Activated T-cell treated with anti-CD3 and anti-CD28 coated beads for 48 hours (primary cell): ENCODE measurements at places on chromosomes 1 and 21.

GRCh38 chr1:242579528-242580235, 55.2 kb upstream of the PLD5 start:
- DNase-seq, result no peak

DNA sequence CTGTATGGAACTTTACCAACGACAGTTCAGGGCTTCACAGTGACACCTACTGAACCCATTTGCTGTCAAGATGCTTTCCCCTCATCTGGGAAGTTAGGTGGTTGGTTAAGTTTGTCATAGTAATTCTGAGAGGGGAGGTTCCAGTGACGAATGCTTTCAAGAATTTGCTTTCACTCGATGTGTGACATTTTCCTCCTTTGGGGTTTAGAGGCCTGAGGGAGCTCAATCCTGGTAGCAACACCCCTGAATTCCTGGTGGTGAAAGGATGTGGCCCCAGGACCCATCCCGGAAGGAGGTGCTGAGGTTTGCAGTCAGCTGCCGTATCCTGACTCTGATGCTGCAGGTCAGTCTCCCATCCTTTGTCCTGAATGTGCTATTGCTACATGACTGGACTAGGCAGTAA, 2.8 kb downstream of the PIGV start:
- DNase-seq, result peak; percentile 15

DNA sequence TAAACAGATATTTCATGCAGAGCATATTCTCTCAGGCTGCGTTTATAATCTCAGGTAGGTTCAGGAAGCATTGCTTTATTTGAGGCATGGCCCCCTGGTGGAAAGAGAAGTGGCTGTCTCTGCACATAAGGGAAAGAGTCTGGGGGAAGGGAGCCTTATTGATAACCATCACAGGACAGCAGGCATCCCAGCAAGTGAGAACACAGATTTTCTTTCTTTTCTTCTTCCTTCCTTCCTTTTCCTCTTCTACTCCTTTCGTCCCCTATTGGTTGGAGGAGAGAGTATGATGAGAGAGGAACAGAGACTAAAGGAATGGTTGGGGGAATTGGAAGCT, 21.9 kb downstream of the TSNAX start:
- DNase-seq, result no peak

DNA sequence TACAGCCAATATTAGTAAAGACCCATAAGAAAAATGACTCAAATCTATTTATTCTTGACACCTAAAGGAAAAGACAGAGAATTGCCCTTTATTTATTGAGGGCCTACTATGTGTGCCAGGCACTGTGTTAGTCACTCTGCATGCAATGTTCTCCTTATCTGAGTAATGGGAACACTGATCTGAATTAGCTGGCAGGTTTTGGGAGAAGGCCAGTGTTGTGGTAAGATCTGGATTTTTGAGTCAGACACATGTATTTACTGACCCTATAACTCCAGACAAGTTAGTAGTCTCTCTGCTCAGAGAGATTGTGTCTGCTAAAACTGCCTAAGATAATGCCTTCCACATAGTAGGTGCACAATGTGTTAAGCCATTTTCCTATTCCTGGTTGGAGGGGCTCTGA, 17.3 kb downstream of the LCE4A start:
- no peak for DNase-seq

- no peak for DNase-seq
Measured at GRCh38 chr1:159943908-159944622, 1.3 kb downstream of the IGSF9 start.

- no peak for DNase-seq
Measured at GRCh38 chr1:177174921-177175634, 4.3 kb downstream of the BRINP2 start.

DNA sequence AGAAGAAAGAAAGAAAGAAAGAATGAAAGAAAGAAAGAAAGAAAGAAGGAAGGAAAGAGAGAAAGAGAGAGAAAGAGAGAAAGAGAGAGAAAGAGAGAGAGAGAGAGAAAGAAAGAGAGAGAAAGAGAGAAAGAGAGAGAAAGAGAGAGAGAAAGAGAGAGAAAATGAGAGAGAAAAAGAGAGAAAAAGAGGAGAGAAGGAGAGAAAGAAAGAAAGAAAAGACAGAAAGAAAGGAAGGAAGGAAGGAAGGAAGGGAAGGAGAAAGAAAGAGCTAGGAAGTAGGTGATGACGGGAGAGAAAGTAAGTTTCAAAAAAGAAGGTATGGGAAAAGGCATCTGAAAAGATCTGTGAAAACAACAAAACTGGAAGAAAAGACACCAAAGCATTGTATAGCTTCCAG, 72.0 kb downstream of the GRIK1 start:
- no peak for DNase-seq

DNA sequence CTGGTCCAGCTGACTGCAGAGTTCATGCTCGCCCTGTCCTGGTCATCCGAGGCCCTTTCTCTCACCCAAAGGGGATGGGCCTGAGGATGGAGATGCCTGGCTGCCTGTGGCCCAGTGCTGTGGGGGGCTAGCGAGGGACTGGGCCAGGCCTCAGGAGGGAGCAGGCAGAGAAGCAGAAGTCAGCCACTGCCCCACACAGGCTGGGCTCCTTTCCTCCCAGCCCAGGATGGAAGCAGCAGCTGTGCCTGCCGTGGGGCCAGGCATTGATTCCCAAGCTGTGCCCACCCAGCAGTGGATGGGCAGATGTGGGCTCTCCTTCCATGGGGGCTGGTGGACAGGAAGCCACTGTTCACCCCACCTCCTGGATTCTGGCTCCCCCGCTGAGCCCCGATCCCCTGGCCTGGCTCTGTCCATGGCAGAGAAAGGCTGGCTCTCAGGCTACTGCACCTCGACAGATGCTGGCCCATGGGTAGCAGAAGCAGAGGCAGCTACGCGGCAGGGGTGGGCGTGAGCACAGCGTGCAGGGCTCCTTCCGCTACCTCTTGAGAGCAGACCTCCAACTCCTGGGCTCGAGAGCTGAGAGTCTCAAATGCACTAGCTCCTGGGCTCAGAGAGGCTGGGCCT, 24.6 kb downstream of the RUNX3 start:
- DNase-seq, result no peak

DNA sequence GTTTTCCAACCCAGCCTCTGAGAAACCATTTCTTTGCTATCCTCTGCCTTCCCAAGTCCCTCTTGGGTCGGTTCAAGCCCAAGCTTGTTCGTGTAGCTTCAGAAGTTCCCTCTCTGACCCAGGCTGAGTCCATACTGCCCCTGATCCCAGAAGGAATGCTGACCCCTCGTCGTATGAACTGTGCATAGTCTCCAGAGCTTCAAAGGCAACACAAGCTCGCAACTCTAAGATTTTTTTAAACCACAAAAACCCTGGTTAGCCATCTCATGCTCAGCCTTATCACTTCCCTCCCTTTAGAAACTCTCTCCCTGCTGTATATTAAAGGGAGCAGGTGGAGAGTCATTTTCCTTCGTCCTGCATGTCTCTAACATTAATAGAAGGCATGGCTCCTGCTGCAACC, 23.8 kb downstream of the EIF2D start:
- no peak for DNase-seq

GRCh38 chr1:22922640-22923039, 50.0 kb downstream of the LACTBL1 start:
- no peak for DNase-seq

DNA sequence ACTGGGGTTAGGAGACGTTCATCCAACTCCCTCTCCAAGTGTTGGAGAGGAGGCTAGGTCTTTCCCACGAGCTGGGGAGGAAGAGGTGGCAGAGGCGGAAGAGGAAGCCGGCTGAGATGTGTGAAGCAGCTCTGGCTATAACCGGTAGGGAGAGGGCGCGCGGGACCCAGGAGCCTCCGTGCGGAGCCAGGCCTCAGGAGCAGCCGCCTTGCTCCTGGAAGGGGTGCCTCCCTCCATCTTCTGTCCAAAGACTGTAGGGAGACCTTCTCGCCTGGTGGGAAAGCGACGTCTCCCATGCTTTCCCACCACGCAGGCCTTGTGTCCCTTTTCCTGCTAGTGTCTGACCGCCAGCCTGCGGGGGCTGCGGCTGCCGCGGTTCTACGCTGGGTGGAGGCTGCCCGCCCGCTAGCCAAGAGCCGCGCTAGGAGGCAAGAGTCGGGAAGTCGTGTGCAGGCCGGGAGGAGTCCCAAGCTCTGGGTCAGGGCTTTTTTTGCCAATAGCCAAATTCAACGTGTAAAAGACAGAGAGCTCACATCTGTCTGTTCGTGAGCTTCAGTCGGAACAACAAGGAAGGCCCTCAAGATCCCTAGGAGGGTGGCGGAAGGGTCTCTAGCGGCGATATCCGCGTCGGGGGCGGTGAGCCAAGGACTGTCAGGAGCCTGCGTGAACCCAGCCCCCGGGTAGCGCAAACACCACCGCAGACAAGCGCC, 8.4 kb upstream of the NBPF11 start:
- DNase-seq, result no peak

GRCh38 chr21:37521658-37522057, 155.1 kb downstream of the DYRK1A start:
- no peak for DNase-seq

DNA sequence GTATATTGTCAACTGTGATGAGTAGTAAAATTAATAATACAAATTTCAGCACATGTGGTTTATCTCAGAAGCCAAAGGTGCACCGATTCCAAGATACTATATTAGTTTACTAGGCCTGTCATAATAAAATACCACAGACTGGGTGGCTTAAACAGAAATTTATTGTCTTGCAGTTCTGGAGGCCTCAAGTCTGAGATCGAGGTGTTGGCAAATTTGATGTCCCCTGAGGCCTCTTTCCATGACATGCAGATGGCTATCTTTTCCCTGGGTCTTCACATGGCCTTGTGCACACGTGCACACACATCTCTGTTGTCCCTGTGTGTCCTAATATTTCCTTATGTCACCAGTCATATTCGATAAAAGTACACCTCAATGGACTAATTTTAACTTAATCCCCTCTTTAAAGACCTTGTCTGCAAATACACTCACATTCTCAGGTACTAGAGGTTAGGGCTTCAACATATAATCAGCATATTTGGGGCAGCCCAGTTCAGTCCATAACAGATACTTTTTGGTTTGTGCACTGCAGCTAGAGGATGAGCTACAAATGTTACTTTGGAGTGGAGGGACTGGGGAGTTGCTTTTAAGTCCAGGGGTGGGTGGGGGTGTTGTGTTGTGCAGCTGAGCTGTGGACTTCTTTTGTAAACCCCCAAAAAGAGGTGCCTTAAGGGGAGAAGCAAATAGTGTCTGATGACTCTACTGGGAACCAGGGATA, 21.4 kb downstream of the TSNAX start:
- no peak for DNase-seq

DNA sequence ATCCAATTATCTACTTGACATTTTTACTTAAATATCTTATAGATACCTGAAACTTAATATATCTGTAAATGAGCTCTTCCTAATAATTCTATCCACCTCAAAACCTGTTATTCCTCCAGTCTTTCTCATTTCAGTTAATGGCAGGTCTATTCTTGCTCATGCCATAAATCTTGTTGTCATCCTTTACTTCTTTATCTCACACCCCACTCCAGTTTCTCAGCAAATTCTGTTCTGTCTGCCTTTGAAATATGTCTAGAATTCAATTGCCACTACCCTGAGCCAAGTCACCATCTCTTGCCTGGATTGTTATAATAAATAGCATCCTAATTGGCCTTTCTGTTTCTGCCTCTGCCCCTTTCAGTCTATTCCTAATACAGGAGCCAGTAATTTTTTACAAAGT, 105.8 kb downstream of the MAN1A2 start:
- DNase-seq, result no peak

DNA sequence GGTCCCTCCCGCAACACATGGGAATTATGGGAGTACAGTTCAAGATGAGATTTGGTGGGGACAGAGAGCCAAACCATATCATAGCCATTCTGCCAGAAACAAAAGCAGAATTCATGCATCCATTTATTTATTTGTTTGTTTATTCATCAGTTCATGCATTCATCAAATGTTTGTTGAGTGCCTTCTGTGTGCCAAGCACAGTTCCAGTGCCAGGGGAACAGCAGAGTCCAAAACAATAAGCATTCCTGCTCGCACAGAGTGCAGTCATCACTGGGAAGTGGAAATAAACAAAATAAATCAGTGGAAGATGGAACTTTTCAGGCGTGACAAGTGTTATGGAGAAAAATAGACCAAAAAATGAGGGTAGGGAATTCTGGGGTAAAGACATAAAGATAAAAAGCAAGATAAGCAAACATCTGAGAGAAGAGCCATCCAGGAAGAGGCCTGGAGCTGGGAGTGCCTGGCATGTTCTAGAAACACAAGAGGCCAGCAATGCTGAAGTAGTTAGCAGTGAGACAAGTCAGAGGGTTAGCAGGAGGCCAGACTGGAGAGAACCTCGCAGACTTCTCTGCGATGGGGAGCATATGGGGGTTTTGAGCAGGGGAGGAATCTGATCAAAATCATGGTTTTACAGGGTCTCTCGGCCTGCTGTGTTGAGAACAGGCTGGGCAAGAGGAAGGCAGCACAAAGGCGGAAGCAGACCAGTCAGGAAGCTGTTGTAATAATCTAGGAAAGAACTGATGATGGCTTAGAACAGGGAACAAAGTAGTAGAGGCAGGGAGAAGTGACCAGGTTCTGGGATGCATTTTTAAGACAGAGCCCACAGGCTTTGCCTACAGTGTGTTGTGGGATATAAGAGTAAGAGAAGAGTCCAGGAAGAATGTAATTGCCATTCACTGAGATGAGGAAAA, 113.2 kb downstream of the GLUL start:
- no peak for DNase-seq

GRCh38 chr1:10622910-10623685, 148.3 kb downstream of the PEX14 start:
- DNase-seq, result no peak

- no peak for DNase-seq
Measured at GRCh38 chr21:35342440-35342839, 293.3 kb upstream of the RUNX1 start.

GRCh38 chr1:157596384-157596783, 1.5 kb downstream of the FCRL4 start:
- DNase-seq, result no peak

DNA sequence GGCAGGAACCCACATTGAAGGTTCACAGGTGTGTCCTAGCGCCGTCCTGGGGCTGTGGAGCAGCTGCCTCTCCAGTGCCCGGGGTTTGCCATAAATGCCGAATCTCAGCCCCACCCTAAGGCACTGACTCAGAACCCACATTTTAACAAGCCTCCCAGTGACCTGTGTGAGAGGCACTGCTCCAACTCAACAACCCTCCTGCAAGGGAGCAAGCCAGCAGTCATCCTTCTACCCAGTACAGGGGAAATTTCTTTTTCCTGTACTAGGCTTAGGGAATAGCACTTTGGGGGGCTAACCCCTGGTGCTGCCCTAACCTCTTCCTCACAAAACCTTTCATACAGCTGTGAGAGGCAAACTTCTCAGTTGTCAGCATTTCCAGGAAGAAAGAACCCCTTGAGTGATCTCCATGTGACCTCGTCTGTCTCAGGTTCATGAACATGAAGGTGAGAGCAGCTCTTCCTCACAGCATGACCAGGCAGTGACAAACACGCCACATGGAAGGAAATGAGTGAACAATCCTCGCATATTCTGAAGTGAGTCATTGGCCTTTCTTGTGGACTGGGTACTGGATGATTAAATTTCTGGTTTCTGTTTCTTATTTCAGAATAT, 11.4 kb upstream of the BCAR3 start:
- peak; percentile 52 for DNase-seq

DNA sequence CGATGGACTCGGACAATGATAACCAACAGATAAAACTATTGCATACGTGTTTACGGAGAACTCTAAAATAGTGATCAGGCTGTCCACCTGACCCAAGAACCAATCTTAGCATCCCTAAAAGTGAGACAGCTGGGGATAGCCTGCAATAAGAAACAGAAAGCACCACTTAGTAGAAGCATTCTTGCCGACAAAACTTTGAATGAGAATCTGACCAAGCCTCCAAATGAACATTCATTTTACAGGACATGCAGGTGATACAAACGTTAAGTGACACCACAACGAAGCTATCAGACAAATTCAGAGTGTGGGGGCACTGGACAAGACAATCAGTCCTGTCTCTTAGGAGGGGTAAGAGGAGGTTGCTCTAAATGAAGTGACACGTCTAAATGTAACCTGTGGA, 1.2 kb downstream of the PSMG1 start:
- DNase-seq, result no peak
